Naive B cell (primary cell): ENCODE measurements at places on chromosomes 2 and 18.

GRCh38 chr18:48777026-48777743 lies 173.6 kb downstream of the SMAD7 start:
- peak; percentile 48 for DNase-seq

DNA sequence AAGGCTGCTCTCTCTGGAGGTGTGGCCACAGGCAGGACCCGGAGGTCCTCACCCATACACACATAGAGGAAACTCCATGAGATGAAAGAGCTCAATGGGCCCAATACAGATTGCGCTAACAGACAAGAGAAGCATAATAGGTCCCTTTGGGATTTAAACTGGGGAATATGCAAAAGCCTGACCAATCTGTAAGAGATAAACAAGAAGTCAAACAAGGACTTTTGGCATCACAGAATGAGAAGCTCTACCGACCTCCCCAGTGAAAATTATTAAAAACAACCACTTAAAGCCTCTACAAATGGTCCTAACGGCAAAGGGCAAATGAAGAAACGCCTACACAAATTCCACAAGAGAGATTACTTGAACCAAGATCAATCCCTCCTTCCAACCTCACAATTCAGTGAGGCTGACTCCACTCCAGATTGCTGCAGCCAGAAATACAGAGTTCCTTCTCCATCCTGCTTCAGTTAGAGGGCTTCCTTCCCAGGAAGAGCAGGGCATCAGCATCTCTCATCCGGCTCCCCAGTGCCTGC lies 10.8 kb downstream of the IWS1 start:
- DNase-seq = no peak

DNA sequence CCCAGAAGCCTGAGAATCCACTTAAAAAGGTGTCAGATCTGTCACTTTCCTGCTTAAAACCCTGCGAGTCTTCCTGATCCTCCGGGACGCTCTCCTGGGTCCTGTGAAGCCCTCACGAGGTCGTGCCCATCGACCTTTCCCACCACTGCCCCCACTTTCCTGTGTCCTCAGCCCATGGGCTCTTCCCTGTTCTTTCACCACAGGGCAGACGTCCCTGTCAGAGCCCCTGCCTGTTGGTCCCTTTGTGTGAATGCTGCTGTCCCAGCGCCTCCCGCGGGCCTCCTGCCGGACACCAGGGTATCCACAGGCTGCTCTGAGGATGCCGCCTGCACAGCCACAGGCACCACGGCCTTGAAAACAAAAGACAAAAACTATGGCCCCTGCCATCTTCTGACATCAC lies 125.6 kb downstream of the TMEM18 start:
- no peak for DNase-seq

DNA sequence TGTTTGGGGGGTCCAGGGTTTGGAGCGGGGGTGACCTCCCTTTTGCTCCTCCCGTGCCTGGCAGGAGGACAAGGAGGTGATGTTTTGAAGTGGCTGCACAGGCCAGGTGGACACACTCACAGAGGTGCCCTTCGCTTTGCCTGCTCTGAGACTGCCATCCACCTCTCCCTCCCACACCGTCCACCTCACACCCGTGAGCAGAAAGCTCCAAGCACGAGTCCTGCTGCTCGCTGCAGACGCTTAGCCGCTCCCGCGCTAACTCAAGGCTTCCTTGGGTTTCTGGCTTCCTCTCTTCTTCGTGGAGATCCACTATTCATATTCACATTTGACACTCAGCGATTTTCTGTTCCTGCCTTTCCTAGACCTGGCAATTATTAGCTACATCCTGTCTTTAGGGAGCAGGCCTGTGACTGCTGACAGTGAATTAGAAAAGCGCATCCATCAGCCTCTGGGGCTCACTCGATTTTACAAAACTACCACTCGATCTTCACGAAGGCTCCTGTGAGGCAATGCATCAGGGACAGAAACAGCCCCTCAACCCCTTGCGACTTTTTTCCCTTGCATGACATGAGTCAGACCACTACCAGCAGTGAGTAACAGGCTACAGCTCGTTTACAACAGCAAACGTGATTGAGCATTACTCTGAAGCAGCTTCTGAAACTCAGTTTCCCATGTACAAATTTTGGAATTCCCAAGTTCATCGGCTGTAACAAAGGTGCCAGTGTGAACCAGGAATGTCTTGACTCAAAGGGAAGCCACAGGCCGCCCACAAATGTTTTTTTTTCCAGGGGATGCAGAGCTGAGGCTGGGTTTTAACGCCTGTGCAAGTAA lies 238.7 kb upstream of the SOX11 start:
- DNase-seq = no peak

DNA sequence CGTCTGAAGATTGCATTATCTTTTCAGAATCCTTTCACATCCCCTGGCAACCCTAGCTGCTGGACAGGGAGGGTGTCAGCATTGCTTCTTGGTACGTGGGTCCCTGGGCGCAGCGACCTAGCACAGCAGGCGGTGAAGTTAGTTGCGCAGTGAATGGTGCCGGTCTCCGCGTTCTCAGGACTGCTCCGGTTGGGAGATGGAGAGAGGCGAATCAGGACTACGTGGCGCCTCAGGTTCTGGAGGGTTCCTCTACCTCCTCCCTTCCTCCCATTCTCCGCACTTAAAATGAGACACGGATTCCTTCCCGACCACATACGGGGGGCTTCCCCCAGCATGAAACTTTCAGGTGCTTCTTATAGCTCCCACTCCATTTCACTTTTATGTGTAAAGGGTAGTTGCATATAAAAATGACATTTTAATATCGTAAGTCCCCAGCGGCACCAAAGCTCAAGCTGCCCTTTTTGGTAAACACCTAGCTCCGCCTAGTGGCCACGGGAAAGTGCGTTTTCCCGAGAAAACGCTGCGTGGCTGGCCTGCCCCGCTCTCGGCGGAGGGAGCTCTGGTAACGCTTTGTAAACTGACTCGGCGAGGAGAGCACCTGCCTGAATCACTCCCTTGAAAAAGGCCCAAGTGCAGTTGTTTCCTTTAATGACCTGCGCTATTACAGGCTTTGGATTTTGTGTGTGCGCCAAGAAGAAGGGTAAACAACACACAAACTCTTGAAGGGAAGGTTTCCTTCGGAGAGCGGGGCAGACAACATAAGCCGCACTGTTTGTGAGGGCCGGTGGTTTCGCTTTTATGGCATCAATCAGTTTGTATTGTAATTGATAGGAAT lies 32.9 kb upstream of the INHBB start:
- peak; percentile 54 for DNase-seq

- no peak for DNase-seq
These were observed 412.1 kb downstream of the IRS1 start for GRCh38 chr2:226387499-226387942.

- no peak for DNase-seq
These were observed 118.4 kb upstream of the TPO start for GRCh38 chr2:1294900-1295299.

- no peak for DNase-seq
These were observed 48.1 kb upstream of the TNFRSF11A start for GRCh38 chr18:62277045-62277444.

DNA sequence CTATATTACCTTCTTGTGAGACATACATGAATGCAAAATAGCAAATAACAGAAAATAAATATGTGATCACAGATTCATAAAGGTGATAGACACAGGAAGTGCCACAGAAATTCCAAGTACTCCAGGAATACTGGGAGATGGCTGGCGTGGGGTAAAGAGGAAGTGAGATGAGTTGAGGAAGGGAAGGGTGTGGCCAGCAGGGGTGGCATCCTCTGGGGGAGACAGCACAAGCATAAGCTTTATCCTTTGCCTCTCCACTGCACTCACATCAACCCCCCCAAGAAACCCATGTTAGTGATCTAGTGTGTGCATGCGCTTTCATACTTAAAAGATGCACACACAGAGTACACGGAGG lies 94.8 kb upstream of the B3GNT7 start:
- DNase-seq = no peak

DNA sequence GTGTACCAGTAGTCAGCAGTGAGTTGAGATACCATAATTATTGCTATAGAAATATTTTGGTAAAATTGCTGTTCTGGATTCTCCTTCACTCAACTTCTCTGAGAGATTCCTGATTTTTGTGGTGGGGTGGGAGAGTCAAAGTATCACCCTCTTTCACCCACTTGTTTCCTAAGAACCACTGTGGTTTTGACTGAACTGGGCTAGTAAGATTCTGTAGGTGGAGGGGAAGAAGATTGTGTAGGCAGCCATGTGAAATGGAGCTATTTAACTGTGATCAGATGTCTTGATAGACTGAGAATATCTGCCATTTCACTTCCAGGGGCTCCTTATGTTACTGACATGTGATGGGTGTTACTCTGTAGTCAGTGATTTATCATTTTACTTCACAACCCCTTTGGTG lies 45.3 kb downstream of the BIRC6 start:
- no peak for DNase-seq

DNA sequence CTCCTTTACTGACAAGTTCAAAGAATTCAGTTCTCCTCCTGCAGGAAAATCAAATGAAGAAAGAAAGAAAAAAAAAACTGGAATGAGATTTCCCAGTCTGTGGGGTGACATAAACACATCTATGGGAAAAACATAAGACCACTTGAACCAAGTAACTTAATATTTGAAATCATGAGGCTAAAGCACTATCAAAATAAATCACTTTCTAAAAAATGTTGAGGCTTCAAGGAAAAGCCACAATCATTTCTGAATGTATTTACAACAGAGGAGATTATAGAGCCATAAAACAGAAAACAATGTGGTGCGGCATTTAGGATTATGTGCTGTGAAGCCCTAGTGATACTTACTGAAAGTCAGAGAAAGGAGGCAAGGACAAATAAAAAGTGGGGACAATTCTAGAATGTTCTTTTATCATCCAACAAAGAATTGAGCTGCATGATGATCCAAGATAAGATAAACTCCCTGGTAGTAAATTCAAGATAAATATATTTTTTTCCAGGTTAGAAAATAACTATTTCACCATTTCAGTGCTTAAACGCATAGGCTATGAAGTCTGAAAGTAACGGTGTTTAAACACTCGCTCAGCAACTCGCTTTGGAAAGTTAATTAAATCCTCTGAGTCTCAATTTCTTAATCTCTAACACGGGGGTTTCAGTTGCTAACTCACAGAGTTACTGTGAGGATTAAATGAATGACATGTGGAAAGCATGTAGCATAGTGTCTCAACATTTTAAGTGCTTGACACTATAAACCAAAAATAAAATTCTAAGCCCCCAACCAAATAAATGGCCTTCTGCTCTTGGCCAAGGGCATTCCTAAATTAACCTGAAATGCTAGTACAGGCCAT lies 288.5 kb downstream of the AGPS start:
- no peak for DNase-seq

GRCh38 chr18:56235481-56236013 lies 402.8 kb downstream of the TXNL1 start:
- DNase-seq = peak; percentile 79

- no peak for DNase-seq
These were observed 32.6 kb upstream of the CABLES1 start for GRCh38 chr18:23102493-23103261.

DNA sequence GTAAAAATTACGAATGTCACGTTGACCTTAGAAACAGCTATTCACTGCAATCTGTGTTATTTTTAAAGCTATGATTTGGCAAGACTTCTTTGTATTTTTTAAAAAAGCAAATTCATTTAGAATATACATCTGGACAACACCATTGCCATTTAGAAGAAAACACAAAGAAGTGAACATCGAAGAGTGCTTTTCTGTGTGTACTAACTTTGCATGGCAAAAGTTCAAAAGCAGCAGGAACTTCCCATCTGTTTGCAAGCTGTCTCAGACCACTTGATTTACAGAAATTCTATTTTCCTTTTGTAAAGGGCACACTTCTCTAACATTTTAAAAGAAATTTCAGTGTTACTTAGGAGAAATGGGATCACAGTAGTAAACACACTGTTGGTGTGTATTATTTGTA lies 145.9 kb downstream of the CALCRL start:
- no peak for DNase-seq

DNA sequence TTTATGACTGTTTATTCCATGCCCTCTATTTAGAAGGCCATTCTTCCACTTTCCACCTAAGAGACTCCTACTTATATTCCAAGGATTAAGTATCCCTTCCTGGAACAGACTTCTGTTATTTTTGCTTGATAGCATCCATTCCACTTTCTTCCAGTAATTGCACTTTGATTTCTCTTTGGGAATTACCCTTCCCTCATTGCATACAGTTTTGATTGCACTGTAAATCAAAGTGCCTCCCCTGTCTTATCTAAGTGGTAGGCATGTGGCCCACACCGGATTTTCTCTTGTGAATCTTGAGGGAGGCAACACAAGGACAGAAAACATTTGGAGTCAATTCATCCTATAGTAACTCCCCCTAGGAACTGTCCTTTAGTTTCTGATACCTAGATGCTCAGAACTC lies 120.4 kb downstream of the PDE11A start:
- no peak for DNase-seq

DNA sequence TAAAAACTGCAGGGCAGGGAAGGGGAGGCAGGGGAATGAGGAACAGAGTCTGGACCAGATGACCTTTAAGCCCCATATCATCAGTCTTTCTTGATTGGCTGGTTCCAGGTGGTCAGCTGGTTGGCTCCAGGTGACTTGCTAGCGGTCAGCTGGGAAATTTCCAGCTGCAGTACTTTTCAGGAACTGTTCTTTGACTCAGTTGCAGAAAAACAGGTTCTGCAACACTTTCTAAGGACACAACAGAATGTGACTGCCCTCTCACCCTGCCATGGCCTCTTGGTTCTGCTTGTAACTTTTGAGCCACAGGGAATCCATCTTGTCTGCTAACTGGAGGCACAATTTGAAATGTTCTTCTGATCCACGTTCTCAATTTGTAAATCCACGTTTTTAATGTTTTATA lies 278.3 kb upstream of the LRATD1 start:
- no peak for DNase-seq

- DNase-seq = no peak
These were observed 33.1 kb upstream of the PMAIP1 start for GRCh38 chr18:59866551-59867269.

DNA sequence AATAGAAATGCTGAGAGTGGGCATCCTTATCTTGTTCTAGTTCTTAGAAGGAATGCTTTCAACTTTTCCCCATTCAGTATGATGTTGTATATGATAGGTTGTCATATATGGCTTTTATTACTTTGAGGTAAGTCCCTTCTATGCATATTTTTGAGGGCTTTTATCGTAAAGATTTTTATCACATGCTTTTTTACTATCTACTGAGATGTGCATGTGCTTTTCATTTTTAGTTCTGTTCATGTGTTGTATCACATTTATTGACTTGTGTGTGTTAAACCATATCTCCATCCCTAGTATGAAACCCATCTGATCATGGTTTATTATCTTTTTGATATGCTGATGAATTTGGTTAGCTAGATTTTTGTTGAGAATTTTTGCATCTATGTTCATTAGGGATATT lies 1008.8 kb downstream of the CNTNAP5 start:
- no peak for DNase-seq
